PC-3 (cell line): ENCODE measurements at places on chromosomes 1 and 21.

- no peak for DNase-seq
Measured at GRCh38 chr1:188350104-188350503, 1521.4 kb downstream of the PLA2G4A start.

- DNase-seq = no peak
Measured at GRCh38 chr1:238399558-238399957, 508.8 kb upstream of the ZP4 start.

GRCh38 chr1:214205053-214205452, 75.9 kb upstream of the SMYD2 start:
- no peak for DNase-seq

GRCh38 chr1:33188572-33189275, 6.9 kb upstream of the TRIM62 start:
- DNase-seq = no peak

DNA sequence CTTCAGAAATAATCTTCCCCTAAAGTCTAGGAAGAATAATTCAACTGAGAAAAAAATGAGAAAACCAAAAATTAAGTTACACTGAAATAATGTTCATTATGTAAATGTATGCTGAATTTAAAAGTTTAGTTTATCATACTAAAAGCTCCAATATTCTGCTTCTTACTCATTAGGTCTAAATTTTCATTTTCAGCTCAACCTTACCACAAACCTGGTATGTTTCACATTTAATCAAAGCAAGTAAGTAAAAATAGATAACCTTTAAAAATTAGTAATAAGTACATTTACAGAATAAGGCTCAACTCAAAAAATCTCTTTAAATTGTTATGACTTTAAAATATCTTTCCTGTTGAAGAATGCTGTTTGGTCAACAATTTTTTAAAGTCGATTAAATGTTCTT, 15.0 kb downstream of the BTG3 start:
- no peak for DNase-seq

DNA sequence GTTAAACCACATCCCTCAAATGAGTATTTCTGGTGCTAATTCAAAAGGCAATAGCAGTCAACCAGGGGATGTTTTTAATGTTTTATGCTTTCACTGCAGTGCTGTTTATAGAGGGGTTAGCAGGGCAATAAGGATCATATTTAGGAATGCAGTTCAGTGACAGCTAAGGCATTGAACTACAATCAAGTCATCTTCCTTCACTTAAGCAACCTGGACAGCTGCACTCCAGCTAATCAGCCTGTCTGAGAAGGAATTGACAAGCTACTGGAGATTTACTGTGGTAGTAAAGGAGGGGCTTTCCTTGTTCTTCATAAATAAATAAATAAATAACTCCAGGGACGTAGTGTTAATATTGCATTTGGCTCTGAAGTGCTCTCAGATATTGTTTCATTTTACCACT, 93.9 kb downstream of the DAB1 start:
- DNase-seq = no peak

GRCh38 chr1:156691191-156691590, 14.0 kb upstream of the NES start:
- DNase-seq = no peak

DNA sequence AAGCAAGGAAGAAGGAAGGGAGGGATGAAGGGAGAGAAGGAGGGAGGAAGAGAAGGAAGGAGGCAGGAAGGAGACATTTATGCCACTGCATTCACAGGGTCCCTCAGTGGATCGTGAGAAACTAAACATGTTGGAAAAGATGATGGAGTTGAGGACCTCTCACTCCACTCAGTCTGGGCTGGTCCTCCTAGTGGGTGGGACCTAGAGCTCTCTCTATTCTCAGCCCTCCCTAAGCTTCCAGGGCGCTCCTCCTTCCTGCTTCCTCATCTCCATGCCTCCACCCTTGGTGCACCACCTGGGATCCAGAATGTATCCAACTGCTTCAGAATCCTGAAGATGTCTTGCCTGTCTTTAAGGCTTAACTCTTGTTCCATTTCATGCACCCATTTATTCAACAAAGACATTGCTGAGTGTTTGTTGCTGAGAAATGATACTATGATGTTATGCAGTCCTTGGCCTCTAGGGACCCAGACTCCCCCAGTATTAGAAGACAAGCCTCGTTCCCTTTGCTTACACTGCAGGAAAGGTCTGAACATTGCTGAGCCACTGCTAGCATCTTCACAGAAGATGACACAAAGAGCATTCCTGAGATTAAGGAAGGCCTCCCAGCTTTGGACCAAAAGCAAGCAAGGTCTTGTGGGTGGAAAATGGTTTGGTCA, 88.5 kb downstream of the BEND5 start:
- DNase-seq = peak; percentile 29

DNA sequence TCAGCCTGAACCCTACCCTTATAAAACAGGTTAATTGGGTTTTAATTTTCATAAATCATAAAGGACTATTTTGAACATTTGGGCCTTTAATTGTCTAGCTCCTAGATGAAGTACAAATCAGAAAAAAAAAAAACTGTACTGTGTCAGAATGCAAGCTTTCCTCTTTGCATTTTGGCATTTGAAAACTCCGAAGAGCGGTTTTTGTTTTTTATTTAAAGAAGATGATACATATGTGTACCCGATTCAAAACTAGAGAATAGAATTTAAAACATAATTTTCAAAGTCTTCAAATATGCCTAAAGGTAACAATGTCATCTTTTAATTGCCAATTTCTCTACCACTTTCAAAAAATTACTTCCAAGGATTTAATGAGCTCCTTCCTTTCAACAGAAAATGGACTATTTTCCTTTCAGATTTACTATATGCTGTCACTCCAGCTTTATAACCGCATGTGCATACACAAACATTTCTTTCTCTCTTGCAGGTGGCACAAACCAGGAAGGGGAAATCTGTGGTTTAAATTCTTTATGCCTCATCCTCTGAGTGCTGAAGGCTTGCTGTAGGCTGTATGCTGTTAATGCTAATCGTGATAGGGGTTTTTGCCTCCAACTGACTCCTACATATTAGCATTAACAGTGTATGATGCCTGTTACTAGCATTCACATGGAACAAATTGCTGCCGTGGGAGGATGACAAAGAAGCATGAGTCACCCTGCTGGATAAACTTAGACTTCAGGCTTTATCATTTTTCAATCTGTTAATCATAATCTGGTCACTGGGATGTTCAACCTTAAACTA, 33.7 kb downstream of the MRPL39 start:
- peak; percentile 97 for DNase-seq

GRCh38 chr1:21058035-21058793, 118.5 kb downstream of the EIF4G3 start:
- no peak for DNase-seq

DNA sequence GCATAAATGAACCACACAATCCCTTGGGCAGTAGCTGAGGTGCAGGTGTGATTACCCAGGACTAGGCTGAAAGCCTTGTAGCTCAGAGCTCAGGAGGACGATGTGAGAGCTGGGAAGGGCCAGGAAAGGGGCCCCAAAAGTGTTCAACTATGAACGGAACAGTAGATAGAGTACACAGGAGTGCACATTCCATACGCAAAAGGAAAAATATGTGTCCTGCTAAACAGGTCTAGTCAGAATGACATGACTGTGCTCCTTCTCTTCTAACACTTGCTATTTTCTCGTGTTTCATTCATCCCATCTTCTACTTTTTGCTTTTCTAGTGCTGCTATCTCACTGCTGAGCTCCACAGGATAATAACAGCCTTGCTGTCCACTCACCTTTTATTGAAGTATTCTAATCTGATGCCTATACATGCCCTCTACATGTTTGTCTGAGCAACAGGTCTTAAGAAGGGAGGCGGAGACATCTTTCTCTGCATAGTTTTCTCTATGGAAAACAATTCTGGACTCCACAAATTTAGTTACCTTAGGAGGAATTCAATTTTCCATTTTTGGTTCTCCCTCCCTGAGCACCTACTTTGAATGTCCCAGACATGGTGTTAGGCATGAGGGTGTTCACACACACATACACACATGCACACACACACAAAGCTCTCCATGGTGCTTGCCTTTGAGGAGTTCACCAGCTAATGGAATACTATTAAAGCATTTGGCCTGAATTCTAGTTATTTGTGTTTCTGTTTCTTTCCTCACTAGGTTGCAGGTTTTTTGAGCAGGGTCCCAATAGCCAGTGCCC, 3.4 kb downstream of the S100A10 start:
- DNase-seq = peak; percentile 79

GRCh38 chr1:160549665-160550006, 26.6 kb upstream of the SLAMF6 start:
- DNase-seq = no peak

DNA sequence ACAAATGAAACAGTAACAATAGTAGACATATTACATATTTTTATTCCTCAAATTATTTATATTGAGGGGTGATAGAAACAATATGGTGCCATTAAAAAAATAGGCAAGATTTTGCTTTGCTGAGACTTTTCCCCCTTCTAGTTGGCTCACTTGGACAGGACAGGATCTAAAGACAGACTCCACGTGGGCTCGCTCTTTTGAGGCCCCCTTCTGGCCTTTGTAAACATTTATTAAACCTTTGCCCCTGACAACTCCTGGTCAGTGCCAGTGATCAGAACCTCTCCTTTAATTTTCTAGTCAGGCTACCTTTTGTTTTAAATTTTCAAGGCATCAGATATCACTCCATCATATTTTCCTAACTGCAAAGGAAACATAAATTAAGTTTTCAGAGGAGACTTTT, 49.7 kb upstream of the IFI44L start:
- no peak for DNase-seq

DNA sequence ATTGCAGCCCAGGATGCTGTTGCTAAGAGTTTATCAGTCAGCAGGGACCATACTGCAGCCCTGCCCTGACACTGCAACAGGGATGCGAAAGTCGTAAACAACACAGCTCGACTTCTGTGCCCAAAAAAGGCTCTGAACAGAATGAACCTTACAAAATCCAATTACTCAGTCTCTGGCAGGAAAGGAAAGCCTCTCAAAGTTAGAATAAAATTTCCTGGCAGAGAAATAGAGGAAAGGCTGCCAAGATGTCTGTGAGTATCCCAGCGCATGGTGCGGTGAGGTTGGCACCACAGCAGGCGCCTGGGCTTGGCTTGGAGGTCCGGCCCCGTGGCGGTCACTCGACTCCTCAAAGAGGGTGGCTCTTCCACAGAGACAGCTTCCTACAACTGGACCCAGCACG, 185.8 kb downstream of the PCP4 start:
- DNase-seq = no peak

DNA sequence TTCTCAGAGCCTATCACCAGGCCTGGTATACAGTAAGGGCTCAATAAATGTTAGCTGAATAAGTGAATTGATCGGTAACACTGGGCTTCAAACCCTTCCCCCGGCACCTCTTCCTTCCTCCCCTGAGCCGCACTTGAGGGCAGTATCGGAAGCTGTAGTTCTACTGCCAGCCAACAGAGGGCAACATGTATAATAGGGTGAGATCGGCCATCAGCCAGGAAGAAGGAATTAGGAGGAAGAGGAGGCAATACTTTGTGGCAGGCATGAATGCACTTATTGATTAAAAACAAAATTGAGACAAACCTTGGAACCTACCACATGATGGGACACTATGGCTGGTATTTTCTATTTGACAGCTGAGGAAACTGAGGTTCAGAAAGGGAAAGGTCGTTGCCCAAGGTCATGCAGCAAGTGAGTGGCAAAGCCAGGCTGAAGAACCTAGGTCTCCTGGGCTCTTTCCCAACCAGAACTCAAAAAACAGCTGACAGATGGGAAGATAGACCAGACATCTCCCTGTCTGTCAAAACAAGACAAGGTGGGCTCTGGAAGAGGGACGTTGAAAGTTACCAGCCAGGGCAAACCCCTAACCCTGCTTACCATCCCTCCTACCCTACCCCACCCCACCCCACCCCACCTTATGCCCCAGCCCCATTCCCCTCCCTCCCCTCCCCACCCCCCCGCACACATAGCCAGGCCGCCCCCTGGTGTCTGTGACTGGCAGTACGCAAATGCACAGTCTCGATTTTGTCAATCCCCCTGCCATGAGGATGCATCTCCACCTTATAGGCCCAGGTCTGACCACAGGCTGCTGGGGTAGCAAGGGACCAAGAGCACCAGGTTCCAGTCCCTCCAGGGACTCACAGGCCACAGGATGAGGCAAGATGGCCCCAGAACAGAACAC, 107.3 kb upstream of the RUNX3 start:
- DNase-seq = peak; percentile 68

GRCh38 chr1:47565092-47565491, 127.2 kb downstream of the FOXD2 start:
- no peak for DNase-seq

- DNase-seq = no peak
Measured at GRCh38 chr1:87863317-87863716, 534.6 kb downstream of the LMO4 start.

DNA sequence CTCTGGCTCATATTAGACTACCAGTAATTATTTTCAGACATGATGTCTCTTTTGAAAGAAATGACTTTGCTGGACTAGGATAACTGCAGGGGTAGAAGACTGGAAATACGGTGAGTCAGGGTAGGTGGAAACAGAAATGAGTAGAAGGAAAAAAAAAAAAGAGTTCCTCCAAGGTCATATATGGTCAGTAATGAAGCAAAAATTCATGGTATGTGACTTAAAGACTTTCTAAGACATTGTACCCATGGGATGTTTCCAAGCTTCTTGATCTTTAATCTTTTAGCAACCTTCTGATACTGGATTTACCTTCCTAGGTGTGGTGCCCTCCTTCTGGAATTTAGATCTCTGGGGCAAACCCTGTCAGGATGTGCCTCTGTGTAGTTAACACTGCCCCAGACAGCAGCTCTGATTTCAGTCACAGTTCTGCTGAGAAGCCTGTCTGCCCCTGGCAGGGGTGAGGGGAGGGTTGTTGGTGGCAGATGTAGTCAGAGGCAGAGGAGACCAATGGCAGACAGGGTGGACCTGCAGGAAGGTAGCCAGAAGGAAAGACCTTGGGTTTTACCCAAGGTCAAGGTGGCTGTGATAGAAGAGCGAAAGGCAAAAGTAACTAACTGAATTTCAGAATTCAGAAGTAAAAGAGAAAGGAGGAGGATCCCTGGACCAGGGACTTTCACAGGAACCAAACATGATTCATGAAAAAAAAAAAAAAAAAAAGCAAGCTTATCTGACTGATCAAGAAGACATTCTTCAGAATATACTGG, 44.1 kb upstream of the BCL10 start:
- peak; percentile 66 for DNase-seq

GRCh38 chr21:29304597-29304996, 5.9 kb downstream of the BACH1 start:
- no peak for DNase-seq

- no peak for DNase-seq
Measured at GRCh38 chr1:16126743-16127515, 28.9 kb downstream of the EPHA2 start.

- DNase-seq = peak; percentile 35
Measured at GRCh38 chr21:38979271-38980121, 173.8 kb downstream of the ETS2 start.
